ENCODE measurements at places on chromosomes 1 and 21. TPM values are rescaled to one million over a fixed set of nuclear protein-coding genes. Genes with fewer than 3 reads are reported as not detected.
A peak's percentile ranks its signal among the peaks of the same experiment; 100 is the strongest.

Gene SYNJ1
- total RNA-seq = 8.7 TPM

Gene SLAMF6
- total RNA-seq = 43.9 TPM

Gene TAL1
- total RNA-seq = not detected

Gene HES2
- total RNA-seq = 0.29 TPM

- DNase-seq = no peak
Observed at GRCh38 chr1:19628879-19629278, 15.2 kb upstream of the NBL1 start.

DNA sequence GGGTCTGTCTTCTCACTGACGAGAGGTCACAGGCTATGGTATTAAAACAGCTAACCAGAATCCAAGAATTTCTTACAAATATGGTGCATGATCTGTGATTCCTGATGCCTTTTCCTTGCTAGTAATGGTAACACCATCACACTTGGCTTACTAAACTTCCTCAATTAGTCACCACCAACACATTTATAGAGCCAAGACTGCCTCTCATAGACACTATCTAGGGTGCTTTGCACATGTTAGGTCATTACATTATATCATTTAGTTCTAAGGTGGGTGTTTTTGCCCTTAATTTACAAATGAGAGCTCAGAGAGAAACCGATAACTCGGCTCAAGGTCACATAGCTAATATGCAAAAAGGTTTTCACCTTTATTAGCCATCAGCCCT is 8.7 kb downstream of the KIF21B start:
- DNase-seq = no peak

DNA sequence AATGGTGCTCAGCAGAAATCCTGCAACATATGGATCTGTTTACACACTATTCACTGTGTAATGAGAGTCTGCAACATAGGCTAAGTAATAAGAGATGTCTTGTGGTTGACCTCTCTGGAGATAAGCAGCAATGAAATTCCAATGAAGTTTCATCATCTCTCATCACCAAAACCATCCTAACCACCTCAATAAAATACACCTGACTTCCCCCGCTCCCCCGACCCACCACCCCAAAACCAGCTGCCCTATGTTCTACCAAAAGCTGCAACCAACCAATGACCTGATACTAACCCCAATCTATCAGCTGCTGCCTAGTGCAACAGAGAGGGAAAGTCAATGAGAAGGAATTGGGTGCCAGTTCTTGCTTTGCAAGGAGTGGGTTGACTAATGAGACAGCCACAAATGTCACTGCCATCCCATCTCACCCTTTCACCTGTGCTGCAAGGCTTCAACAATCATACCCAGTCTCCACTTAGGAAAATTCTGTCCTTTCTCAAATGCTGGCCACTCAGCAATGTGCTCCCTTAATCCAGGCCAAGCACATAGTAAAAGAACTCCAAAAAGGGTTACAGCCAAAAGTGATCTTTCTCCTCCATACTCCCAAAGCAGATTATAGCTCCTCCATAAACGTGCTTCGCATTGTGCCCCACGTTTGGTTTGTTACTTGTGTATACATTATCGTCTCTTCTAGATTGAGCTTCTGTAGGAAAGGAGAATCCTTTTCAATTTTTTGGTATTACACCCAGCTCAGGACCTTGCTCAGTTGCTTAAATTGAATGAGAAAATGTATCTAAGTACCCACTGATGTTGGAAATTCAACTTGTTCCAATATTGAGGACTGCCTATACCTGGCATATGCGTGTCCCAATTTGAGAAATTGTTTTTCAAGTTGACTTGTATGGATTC is 29.0 kb downstream of the MRPL39 start:
- DNase-seq = peak; percentile 68

- no peak for DNase-seq
Observed at GRCh38 chr1:156122519-156123355, 8.2 kb downstream of the LMNA start.
